ENCODE measurements at places on chromosomes 4 and X.

GRCh38 chr4:27001398-27002164 lies 140.9 kb downstream of the STIM2 start:
- no peak for DNase-seq

DNA sequence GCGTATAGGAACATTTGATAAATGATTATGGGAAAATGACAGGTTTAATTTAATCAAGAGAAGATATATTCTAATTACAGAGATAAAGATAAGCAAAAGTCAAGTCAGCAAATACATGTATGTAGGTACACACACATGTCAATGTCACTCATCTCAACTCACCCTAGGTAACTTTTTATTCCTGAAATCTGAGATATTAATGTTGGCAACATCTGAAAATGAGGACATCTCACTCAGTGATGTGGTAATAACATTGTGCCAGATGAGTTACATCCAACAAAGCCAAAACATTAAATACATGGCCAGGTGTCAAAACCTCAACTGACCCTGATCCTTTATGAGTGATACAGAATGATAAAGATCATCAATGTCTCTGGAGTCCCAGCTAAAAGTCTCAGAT lies 363.3 kb upstream of the F9 start:
- no peak for DNase-seq

- no peak for DNase-seq
These were observed 28.0 kb upstream of the RBM41 start for GRCh38 chrX:107146670-107147069.

- no peak for DNase-seq
These were observed 793.9 kb downstream of the ADGRL3 start for GRCh38 chr4:61994036-61994435.

DNA sequence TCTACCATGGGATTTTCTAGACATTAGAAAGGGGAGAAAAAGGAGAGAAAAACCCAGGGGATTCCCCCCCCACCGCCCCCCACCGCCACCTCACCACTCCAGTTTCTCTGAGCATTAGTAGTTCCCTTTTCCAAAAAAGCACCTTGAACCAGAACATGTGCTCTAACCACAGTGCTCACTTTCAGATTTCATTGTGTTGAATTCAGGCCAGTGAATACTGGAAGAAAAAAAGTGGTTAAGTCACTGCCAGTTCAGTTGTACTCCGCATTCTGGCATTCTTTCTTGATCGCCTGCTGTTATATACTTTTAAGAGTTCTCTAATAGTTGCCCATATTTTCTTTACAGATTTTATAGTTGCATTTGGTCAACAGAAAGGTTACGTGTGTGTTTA lies 40.9 kb downstream of the JADE3 start:
- no peak for DNase-seq

- DNase-seq: no peak
These were observed 227.4 kb downstream of the SLC7A11 start for GRCh38 chr4:138014590-138015288.

DNA sequence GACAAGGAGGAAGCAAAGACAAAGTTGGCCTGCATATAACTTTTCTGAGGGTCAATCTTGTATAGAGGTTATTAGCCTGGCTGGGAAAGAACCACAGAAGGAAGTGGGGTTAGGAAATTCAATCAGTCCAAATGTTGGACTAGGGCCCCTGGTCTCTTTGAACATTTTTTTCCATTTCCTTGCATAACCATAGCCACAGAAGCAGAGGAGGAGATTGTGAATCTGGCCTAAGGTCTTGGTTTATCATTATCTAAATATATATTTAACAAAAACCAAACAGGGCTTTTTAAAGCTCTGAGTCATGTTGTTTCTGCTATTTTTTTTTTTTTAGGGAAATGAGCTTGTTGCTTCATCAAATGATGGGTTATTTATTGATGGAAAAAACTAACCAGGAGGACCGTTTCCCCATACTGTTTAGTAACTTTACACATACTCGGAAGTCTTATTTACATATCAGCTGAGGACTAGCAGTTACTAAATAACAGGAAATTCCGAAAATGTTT lies 97.7 kb upstream of the ACSL4 start:
- no peak for DNase-seq

DNA sequence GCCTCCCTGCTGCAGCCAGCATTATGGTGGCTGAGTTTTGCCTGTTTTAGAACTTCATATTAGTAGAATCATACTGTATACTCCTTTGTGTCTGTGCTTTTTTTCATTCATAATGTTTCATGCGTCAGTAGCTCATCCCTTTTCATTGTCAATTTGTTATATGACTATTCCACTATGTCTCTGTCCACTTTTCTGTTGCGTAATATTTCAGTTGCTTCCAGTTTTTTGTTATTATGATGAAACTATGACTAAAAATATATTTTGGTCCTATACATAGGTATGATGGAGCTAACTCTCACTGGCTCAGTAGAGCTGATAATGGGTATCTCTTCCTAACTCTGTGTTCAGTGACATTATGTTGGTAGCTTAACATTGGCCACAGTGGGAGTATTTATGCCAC lies 48.3 kb downstream of the DMP1 start:
- no peak for DNase-seq

- no peak for DNase-seq
These were observed 626.8 kb downstream of the TLL1 start for GRCh38 chr4:166499820-166500219.

DNA sequence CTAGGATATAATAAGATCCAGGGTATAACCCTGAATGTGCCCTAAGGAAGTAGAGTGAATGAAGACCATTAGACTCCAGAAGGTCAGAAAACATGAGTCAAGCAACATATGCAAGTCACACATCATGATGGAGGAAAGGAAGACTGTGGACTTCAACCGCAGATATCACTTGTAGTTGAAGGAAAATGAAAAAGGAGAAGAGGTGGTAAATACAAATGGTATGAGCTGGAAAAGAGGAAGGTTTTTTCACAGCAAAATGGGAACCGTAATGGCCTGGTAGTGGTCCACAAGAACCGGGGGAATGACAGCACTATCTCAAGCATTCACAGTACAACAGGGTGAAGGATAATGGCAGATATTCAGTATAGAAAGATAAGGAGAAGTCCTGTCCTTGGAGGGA lies 5.2 kb upstream of the SCFD2 start:
- DNase-seq: no peak

- no peak for DNase-seq
These were observed 39.3 kb upstream of the TENM3 start for GRCh38 chr4:182203872-182204411.

GRCh38 chrX:84182516-84182915 lies 5.5 kb downstream of the RPS6KA6 start:
- no peak for DNase-seq
